PC-3 (cell line): ENCODE measurements at places on chromosomes 2 and 18. TPM values are rescaled to one million over a fixed set of nuclear protein-coding genes. Genes with fewer than 3 reads are reported as not detected.

MFSD6 gene
- total RNA-seq, result 20.9 and 23.0 TPM in 2 replicates

FBXO41 gene
- total RNA-seq, result 4.2 and 7.7 TPM in 2 replicates

DNA sequence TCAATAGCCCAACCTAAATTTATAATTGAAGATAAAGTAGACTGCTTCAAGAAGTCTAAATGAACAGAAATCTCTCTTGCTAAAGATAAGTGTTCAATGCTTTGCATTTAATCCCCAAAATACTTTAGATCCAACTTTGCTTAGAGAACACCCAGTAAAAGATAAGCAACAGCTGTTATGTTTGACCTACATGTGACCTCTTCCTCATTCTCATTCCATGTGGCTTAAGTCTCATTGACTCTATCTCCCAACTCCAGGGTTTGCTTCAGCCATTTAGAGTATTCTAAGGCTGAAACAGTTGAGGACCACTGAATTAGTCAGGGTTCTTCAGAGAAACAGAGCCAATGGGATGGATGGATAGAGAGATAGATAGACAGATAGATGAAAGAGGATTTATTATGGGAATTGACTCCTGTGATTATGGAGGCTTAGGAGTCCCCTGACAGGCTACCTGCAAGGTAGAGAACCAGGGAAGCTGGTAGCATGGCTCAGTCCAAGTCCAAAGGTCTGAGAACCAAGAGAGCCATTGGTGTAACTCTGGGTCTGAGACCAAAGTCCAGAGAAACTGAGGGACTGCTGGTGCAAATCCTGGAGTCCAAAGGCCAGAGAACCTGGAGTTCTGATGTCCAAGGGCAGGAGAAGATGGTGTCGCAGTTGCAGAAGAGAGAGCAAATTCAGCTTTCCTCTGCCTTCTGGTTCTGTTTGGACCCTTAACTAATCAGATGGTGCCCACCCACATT lies 32.1 kb downstream of the CRYGD start:
- no peaks in the 10 kb centered on the region for H3K4me1 ChIP-seq
- no peak overlapping the region for H3K27ac ChIP-seq
- no peaks in the 10 kb centered on the region for H3K27me3 ChIP-seq

GKN1 gene
- not detected in 2 replicates for total RNA-seq

GRCh38 chr2:111068435-111069058 lies 52.2 kb upstream of the BCL2L11 start:
- H3K27ac ChIP-seq, result peak overlapping the region; percentile 50
- DNase-seq, result peak; percentile 94
- no peaks in the 10 kb centered on the region for H3K27me3 ChIP-seq
- peaks cover 42% of the 10 kb centered on the region for H3K4me1 ChIP-seq
- no peak overlapping the region for H3K4me3 ChIP-seq
- H3K36me3 ChIP-seq, result no peaks in the 10 kb centered on the region

- H3K36me3 ChIP-seq, result no peaks in the 10 kb centered on the region
- peaks cover 52% of the 10 kb centered on the region for H3K27me3 ChIP-seq
- H3K27ac ChIP-seq, result no peak overlapping the region
- H3K4me3 ChIP-seq, result peak overlapping the region; percentile 62
- H3K4me1 ChIP-seq, result peaks cover 6% of the 10 kb centered on the region; the same call in 1 of the 2 replicates
Observed at GRCh38 chr18:5627776-5628511, 84.1 kb upstream of the EPB41L3 start.

DNA sequence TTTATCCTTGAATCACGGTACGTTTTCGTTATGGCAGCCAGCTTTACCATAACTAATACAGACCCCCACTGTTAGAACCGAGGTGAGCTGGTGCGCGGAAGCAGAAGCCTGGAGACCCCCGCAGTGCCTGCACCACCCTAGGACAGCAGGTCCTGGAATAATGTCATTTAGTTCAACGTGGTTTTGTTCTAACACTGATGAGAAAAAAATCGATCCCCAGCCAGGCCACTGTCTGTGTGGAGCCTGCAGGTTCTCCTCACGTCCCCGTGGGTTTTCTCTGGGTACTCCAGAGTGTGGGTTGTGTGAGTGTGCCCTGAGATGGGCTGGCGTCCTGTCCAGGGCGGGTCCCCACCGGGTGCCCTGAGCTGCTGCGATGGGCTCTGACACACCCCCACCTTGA lies 69.9 kb upstream of the ST3GAL5 start:
- H3K27ac ChIP-seq, result no peak overlapping the region
- H3K4me3 ChIP-seq, result no peak overlapping the region
- no peaks in the 10 kb centered on the region for H3K27me3 ChIP-seq

INPP5D gene
- total RNA-seq, result 0.26 and 1.9 TPM in 2 replicates

DNA sequence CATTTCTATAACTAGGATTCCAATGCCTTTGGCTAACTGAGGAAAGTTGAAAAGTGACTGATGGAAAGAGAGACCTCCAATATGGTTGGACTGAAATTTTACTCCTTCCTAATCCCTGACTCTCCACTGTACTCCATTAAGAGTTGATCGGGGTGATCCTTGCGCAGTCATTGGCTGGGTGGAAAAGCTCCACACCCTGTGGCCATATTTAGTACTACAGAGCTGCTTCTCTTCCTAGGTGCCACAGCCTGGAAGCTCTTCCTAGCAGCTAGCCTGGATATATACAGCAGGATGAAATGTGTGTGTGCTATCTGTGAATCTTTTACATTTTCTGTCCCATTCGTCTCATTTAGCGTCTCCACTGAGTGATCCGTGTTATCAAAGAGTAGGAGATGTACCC lies 71.2 kb downstream of the MEP1B start:
- no peaks in the 10 kb centered on the region for H3K27me3 ChIP-seq
- no peaks in the 10 kb centered on the region for H3K4me1 ChIP-seq
- no peak for DNase-seq

GRCh38 chr2:10407841-10408648 lies 40.1 kb downstream of the ODC1 start:
- H3K36me3 ChIP-seq, result peaks cover 40% of the 10 kb centered on the region
- peaks cover 64% of the 10 kb centered on the region for H3K4me1 ChIP-seq
- H3K27me3 ChIP-seq, result no peaks in the 10 kb centered on the region
- H3K27ac ChIP-seq, result peak overlapping the region; percentile 99

- DNase-seq, result no peak
- H3K27ac ChIP-seq, result no peak overlapping the region
- no peaks in the 10 kb centered on the region for H3K36me3 ChIP-seq
- no peaks in the 10 kb centered on the region for H3K27me3 ChIP-seq
Observed at GRCh38 chr2:28209261-28209691, 183.4 kb upstream of the FOSL2 start.

GRCh38 chr2:105179469-105180372 lies 61.8 kb upstream of the GPR45 start:
- peak; percentile 94 for DNase-seq
- no peak overlapping the region for H3K27ac ChIP-seq
- H3K4me1 ChIP-seq, result peaks cover 11% of the 10 kb centered on the region

- H3K4me3 ChIP-seq, result no peak overlapping the region
- H3K27ac ChIP-seq, result peak overlapping the region; percentile 98
- peak; percentile 97 for DNase-seq
- peaks cover 64% of the 10 kb centered on the region for H3K4me1 ChIP-seq
Observed at GRCh38 chr2:43075054-43075593, 151.3 kb downstream of the ZFP36L2 start.

DNA sequence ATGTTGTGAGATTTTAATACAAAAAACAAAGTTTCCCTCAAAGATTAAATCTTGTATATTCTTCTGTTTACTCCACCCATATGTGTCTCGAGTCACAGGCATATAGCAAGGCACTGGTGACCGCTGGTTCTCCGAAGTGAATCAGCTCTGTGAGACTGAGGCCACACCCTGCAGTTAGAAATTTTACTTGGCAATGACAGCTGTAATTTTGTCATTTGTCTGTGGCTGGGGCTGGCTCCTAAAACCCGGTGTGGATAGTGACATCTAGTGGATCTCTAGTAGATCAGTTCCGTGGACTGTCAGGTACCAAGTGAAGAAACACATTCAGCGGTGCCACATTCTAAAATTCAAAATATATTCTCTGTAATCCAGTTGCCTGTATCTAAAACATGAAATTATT lies 278.0 kb downstream of the NEDD4L start:
- H3K27me3 ChIP-seq, result no peaks in the 10 kb centered on the region
- peak; percentile 95 for DNase-seq
- peak overlapping the region; percentile 63 for H3K27ac ChIP-seq
